ENCODE measurements at places on chromosomes 7 and 10. TPM values are rescaled to one million over a fixed set of nuclear protein-coding genes. Genes with fewer than 3 reads are reported as not detected.

GBX1 gene
- total RNA-seq, result not detected

MLXIPL gene
- 0.07 TPM for total RNA-seq

EXOC6 gene
- 12.6 TPM for total RNA-seq

TEX36 gene
- total RNA-seq, result 0.10 TPM

GLCCI1 gene
- total RNA-seq, result 4.1 TPM

SPDYE2B gene
- total RNA-seq, result not detected

NACAD gene
- total RNA-seq, result 3.2 TPM

PPP1R17 gene
- total RNA-seq, result not detected

PRR15 gene
- total RNA-seq, result 0.17 TPM

IFIT1B gene
- total RNA-seq, result 0.37 TPM

C10orf67 gene
- total RNA-seq, result 0.05 TPM

GRID1 gene
- not detected for total RNA-seq

ZMIZ1 gene
- 47.2 TPM for total RNA-seq

UNC5B gene
- 0.25 TPM for total RNA-seq

KLF14 gene
- total RNA-seq, result not detected

PDK4 gene
- 1.1 TPM for total RNA-seq

PTF1A gene
- total RNA-seq, result not detected

MCM10 gene
- 9.4 TPM for total RNA-seq

KCP gene
- not detected for total RNA-seq

TUBB8 gene
- 0.22 TPM for total RNA-seq

TRIL gene
- total RNA-seq, result 0.44 TPM

GOLGA7B gene
- total RNA-seq, result not detected

ANKRD1 gene
- total RNA-seq, result 40.0 TPM

DPYSL4 gene
- 6.0 TPM for total RNA-seq

TYW1B gene
- total RNA-seq, result 0.89 TPM

LMOD2 gene
- not detected for total RNA-seq

NPY4R gene
- total RNA-seq, result 2.9 TPM

Data from M059J (cell line).